ENCODE measurements at places on chromosomes 7 and 10. TPM values are rescaled to one million over a fixed set of nuclear protein-coding genes. Genes with fewer than 3 reads are reported as not detected.

CDHR1 gene
- total RNA-seq, result not detected

GRCh38 chr7:134510646-134511045 is 16.7 kb upstream of the AKR1B10 start:
- H3K4me3 ChIP-seq, result no peak overlapping the region
- no peaks in the 10 kb centered on the region for H3K27me3 ChIP-seq
- H3K36me3 ChIP-seq, result no peaks in the 10 kb centered on the region
- H3K27ac ChIP-seq, result no peak overlapping the region
- no peak for DNase-seq
- no peaks in the 10 kb centered on the region for H3K4me1 ChIP-seq

POMZP3 gene
- 3.9 TPM for total RNA-seq

ST8SIA6 gene
- 1.7 TPM for total RNA-seq

GRCh38 chr7:100885440-100886141 is 3.9 kb downstream of the UFSP1 start:
- H3K27me3 ChIP-seq, result no peaks in the 10 kb centered on the region
- H3K4me1 ChIP-seq, result peaks cover 11% of the 10 kb centered on the region
- no peak overlapping the region for H3K4me3 ChIP-seq
- no peak overlapping the region for H3K27ac ChIP-seq

DNA sequence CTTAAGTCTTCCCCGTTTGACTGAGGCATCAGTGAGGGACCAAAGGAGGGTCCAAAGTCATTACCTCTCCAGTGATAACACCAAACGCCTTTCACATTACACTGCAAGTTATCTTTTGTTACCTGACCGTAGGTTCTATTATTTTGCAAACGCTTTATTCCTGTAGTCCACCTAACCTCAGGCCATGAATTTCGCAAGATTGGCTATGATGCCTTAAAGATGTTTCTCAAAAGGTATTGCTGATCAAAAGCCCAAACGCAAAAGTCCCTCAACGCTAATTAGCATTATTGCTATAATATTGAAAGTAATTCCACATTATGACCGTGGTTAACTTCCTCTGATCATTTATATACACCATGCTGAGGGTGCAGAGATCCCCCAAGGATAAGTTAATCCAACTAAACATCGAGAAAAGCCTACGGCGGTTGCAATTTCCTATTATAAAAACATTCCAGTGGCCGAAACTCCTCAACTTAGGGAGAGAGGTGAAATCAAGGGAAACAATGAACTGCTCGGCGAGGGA is 649 bp downstream of the DNA2 start:
- H3K4me1 ChIP-seq, result peaks cover 5% of the 10 kb centered on the region
- H3K4me3 ChIP-seq, result peak overlapping the region; percentile 66

- no peak overlapping the region for H3K4me3 ChIP-seq
- no peaks in the 10 kb centered on the region for H3K27me3 ChIP-seq
These were observed 38.3 kb downstream of the CADPS2 start for GRCh38 chr7:122847871-122848473.

CDK1 gene
- total RNA-seq, result 3.1 TPM

DNA sequence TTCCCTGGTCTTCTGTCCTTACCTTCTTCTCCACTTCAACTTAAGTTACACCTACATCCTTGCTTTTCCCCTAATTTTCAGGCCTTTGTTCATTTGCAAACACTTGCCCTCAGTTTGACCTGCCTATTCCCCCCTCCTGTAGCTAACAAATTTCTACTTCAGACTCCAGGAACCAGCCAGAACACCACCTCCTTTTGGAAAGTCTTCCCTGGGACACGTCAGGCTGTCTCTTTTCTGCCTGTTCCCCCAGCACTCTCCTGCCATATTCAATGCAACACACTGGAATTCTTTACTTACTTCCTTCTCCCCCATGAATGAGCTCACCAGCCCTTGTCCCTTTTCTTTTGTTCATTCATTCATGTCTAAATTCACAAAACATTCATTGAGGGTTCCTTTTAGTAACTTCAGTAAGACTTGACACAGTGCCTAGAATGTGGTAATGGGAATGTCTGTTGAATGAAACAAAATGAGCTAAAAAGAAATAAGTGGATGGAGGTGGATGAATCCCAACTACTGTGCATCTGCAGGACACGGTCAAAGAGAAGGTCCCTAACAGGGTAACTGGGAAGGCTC is 478.0 kb downstream of the KCNMA1 start:
- H3K4me1 ChIP-seq, result no peaks in the 10 kb centered on the region
- H3K27ac ChIP-seq, result no peak overlapping the region
- DNase-seq, result no peak
- no peak overlapping the region for H3K4me3 ChIP-seq
- no peaks in the 10 kb centered on the region for H3K36me3 ChIP-seq
- H3K27me3 ChIP-seq, result no peaks in the 10 kb centered on the region
